ENCODE measurements at places on chromosomes 1 and 21.
A peak's percentile ranks its signal among the peaks of the same experiment; 100 is the strongest.

- DNase-seq: no peak
Measured at GRCh38 chr1:22241811-22242210, 98.9 kb upstream of the WNT4 start.

- DNase-seq: no peak
Measured at GRCh38 chr1:182952677-182953444, at the start of gene SHCBP1L. Gene SHCBP1L, minus strand, starts transcription at chr1:182953166. Its CDS starts 33 bp downstream, at chr1:182953133.

GRCh38 chr1:30659702-30660101 is 63.7 kb downstream of the MATN1 start:
- no peak for DNase-seq

GRCh38 chr1:165375623-165376022 is 19.1 kb upstream of the LMX1A start:
- no peak for DNase-seq

- no peak for DNase-seq
Measured at GRCh38 chr1:235168375-235168774, 7.3 kb upstream of the RBM34 start.

DNA sequence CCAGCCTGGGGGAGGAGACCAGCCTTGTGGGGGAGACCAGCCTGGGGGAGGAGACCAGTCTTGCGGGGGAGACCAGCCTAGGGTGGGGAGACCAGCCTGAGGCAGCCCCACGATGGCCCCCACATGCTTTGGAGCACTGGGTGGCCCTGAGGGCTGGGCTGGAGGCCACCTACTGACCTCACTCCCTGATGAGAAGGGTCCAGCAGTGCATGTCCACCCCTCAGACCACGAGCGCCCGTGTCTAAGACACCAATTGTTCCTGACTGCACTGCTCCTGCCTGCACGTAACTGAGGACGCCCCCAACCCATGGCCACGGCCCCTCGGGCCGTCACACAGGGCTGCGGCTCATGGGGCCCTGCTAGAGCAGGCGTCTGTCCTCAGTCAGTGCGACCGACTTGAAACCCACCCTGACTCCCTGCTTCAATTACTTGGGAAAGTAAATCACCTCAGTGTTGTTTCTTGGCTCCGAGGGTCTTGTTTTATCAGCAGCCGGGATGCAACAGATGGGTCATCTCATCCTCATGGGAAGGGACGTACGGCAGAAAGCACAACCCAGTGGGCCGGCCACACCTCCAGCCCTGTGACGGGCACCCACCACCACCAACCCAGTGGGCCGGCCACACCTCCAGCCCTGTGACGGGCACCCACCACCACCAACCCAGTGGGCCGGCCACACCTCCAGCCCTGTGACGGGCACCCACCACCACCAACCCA is at the start of gene SPATC1L:
SPATC1L (minus strand) TSS at position 550 of the 715 bp plus-strand sequence. CDS start 1,643 bp downstream, outside the sequence.
- DNase-seq: peak; percentile 68

- DNase-seq: no peak
Measured at GRCh38 chr21:35521852-35522505, 472.9 kb upstream of the RUNX1 start.

DNA sequence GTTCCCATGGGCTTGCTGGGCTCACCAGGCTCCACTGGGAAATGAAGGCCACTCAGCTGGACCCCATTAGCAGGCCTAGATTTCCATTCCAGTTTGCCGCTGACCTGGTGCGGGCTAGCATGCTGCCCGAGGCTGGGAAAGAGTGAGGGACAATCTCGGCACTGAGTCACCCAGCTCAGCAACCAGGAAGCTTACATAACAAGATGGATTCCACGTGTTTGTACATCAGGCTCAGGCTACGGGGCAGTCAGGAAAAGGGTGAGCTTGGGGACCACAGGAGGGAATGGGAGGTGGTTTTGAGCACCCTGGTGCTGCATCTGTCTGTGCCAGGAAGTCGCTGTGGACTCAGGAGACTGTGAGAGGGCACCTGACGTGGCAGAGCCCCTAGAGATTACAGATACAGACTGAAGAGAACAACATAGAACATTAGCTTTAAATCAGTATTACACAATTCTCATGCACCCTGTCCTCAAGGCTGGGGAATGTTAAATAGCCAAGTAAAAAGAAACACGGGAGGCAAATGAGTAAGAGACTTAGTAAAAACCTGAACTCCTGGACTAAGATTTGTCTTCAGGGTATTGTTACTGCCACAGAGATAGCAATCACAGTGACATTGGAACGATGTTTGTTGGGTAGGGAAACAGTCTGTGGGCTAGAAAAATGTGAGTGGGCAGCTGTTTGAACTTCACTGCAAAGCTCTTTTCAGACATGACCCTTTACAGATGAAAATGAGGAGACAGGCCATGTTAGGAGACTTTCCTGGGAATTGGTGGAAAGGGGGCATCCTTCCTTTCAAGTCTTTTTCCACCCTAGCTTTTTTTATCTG is 51.1 kb downstream of the GLUL start:
- peak; percentile 16 for DNase-seq

DNA sequence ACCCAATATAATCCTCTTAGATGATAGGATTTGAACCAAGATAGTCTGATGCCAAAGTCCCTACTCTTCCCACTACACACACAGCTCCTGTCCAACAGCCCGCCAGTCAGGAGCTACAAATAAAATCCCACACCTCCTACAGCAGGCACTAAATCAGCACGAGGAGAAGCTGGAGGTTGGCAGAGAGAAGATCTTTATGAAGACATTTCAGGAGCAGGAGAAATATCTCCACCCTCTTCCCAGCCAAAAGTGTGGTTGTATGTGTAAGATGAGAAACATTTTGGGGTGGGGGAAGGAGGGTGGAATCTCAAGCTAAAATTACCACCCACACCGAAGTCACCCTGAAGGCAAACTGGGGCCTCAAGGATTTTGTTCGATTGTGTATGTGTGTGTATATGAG is 54.5 kb downstream of the PLXNA2 start:
- DNase-seq: no peak

- no peak for DNase-seq
Measured at GRCh38 chr1:7785108-7785507, 1.0 kb downstream of the PER3 start.

GRCh38 chr1:33516891-33517567 is 44.6 kb downstream of the ZSCAN20 start:
- no peak for DNase-seq

DNA sequence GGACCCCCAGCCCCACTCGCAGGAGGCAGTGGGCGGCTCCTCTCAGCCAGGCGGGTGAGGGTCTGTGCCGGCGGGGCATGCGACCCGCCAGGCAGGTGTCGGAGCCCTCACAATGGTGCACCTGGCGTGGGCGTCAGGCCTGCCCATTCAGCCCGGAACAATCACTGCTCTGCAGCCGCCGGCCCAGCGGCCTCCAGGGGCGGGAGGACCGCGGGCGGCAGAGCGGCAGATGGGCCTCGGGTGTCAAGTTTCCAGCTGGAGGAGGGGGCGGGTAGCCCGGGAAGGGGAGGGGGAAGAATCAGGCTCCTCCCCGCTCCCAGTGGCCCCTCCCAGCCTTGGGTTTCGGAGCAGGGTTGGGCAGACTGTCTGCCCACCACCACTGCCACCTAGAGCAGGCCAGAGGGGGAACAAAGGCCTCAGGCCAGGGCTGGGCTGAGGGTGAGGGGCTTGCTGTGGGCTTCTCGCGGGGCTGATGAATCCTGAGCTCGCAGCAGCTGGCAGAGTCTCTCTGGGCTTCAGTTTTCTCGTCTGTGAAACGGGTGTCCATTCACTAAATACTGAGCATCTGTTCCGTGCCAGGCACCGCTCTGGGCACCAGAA is 39.5 kb upstream of the CASZ1 start:
- peak; percentile 49 for DNase-seq

GRCh38 chr1:192966073-192966472 is 93.1 kb downstream of the UCHL5 start:
- DNase-seq: no peak

DNA sequence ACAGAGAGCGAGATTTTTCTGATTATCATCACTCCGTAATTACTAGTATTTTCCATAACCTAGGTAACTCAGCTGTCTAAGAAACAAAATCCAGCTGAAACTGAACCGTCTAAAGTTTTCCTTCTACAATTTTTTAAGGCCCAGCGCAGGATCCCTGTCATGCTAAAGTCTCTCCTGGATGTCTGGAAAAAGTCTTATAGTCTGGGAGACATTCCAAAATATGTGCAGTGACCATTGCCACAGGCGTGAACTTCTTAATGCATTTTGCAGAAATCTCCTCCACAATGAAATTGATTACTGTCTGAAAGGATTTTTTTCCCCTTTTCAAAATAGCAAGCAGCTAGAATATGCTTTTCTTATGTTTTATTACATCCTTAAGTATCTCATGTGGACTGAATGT is 209.3 kb upstream of the C1orf105 start:
- DNase-seq: no peak

- DNase-seq: no peak
Measured at GRCh38 chr1:97097404-97097925, 375.9 kb downstream of the PTBP2 start.

- DNase-seq: no peak
Measured at GRCh38 chr1:248850536-248851251, 8.2 kb downstream of the ZNF692 start.

- peak; percentile 12 for DNase-seq
Measured at GRCh38 chr1:165063181-165063965, 293.1 kb downstream of the LMX1A start.

DNA sequence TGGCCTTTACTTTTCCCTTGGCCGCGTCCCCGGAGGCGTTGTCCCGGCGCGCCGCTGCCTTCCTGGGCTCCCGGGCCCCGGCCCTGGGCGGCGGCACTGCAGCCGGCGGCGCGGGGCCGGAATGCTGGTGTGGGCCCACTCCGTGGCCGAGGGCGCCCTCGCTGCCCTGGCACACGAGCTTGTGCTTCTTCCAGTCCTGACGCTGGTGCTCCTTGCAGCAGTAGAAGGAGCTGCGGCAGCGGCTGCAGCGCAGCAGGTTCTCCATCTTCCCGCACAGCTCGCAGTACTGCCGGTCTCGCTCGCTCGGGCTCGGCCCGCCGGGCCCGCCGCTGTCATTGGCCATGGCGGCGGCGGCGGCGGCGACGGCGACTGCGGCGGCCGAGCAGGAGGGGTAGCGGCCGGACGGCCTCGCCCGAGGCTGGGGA is 529 bp downstream of the EGLN1 start:
- peak; percentile 44 for DNase-seq

- DNase-seq: no peak
Measured at GRCh38 chr21:15029077-15029476, 35.7 kb downstream of the NRIP1 start.

- DNase-seq: peak; percentile 78
Measured at GRCh38 chr1:67339623-67340343, 32.1 kb downstream of the IL12RB2 start.
